Stimulated activated CD4-positive, alpha-beta T cell treated with anti-CD3 and anti-CD28 coated beads, TNF-alpha, amount 100 ng/mL, for 4 hours (primary cell): ENCODE measurements at places on chromosomes 2 and 18.

- DNase-seq = no peak
Measured at GRCh38 chr2:223932816-223933800, 12.0 kb downstream of the WDFY1 start.

DNA sequence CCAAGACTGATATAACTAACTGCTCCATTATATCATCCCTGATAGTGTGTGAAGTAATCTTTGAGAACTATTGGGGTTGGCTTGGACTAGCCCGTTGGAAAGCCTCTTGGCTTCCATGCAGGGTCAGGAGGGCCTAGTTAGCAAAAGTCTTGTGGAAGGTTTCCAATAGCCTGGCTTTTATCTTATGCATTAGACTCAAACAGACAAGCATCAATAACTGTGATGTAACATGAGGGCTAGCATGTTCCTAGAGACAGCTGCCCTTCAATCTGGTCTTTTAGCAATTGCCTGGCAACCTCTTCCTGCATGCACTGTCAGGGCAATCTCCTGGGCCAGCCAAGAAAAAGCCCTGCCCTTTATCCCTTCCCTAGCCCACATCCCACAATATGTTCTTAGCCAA lies 18.2 kb downstream of the SLC8A1 start:
- DNase-seq = no peak

GRCh38 chr18:23703987-23704384 lies 14.7 kb downstream of the LAMA3 start:
- no peak for DNase-seq

DNA sequence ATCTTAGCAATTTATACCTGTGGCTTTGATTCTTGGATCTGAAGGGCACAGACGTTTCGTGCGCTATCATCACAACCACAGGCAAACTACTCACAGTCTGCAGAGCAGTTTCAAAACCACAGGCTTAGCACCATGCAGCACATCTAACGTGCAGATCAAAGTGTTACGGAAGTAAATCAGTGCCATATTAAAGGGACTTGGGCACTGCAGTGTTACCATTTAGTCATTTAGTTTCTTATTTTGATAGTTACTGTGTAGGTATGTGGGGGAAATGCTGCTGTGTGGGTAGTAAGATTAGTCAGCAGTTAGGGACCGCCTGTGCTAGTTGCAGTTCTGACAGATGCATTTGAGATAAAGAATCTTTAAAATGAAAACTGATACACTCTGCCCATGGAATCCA lies 384.0 kb downstream of the NBAS start:
- peak; percentile 36 for DNase-seq

- DNase-seq = no peak
Measured at GRCh38 chr2:455015-455705, 167.3 kb upstream of the ALKAL2 start.

DNA sequence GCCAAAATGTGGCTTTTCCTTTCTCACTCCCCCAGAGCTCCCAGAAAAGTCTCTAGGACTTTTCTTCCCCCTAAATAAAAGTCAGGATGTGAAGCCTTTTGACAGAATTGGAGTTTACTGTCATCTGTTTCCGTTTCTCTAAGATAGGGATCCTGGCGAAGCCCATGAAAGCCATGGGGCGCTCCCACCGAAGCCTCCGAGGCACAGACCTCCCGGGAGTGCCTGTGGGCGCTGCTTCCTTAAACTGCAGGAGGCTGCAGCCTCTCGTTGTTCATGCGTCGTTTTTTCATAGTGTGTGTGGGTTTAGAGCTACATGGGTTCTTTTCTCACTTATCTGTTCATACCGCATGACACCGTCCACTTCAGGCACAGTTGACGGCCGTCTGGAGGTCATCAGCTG lies 56.8 kb downstream of the ASAP2 start:
- DNase-seq = no peak

GRCh38 chr2:201909961-201910361 lies 103.6 kb downstream of the CDK15 start:
- DNase-seq = no peak

DNA sequence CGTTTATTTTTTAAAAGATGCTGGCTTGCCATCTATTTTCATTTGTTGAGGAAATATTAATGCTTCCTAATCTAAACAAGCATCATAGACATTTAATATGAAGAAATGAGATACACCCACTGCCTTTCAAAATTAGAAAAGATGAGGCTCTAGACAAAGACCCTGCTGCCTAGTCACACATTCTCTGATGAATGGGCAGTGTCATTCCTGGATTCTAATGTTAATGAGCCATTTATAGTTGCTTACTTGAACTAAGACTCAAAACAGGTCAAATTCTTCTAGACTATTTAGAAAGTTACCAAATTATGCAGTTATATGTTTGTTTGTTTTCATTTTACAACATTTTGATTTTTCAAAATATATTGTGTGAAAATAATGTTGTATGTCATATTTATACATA lies 237.6 kb downstream of the CDH7 start:
- no peak for DNase-seq

DNA sequence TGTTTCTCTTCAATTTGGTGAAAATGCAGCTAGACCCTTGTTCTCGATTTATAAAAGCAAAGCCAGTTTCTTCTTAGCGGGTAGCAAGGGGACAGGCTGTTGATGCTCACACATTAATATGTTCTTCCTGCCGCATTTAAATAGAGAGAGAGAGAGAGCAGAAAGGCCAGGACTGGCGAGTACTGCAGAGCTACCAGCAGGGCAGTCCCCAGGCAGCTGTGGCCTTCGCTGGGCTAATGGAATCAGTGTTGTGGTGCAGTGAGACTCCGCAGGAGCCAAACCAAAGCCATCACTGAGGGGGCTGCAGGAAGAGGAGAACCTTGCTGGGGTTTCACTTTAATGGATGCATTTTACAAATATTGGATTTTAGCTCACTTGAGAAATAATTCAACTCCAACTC lies 223.6 kb downstream of the ACTR3 start:
- DNase-seq = no peak

GRCh38 chr2:1940679-1941078 lies 196.4 kb upstream of the PXDN start:
- no peak for DNase-seq

GRCh38 chr2:2898744-2899143 lies 478.9 kb downstream of the EIPR1 start:
- no peak for DNase-seq

DNA sequence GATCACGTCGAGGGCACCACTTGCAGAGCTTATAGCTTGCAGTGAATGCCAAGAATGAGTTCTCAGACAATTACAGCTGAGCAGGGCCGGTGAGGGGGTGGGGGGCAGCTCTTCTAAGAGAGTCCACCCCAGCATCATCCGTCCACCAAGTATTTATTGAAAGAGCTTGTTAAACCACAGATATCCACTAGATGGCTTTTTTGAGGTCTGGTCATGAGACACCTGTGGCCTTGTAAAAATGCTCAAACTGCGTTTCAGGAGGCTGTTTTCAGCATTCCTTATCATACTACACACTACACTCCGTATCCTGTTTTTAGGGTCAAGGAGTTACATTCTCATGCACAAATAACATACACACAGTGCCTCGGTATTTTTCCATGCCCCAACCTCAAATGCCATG lies 51.5 kb downstream of the DNAJC10 start:
- no peak for DNase-seq

DNA sequence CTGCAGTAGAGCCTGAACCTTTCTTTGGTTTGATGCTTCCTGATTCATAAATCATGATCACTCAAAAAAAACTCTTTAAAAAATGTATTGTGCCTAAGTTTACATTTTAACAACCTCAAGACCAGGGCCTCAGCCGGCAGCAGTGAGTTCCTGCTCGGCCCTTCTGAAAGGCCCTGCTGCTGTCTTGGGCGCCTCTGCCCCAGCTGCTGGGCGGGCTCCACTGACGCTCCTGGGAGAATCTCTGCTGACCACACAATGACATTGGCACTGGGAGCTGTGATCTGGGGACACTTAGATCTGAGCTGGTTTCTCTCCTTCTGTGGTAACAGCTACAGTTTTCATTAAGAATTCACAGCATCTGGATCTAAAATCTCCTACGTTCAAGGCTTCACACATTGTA lies 25.7 kb downstream of the TPO start:
- DNase-seq = no peak

- DNase-seq = no peak
Measured at GRCh38 chr18:76972846-76973519, 150.6 kb downstream of the ZNF236 start.

GRCh38 chr2:148853458-148853857 lies 21.6 kb upstream of the KIF5C start:
- DNase-seq = no peak
